Adrenal gland (tissue), 19 donors: ENCODE measurements at places on chromosomes 5 and 9. TPM values are rescaled to one million over a fixed set of nuclear protein-coding genes. Genes with fewer than 3 reads are reported as not detected.

The TEX48 gene
- total RNA-seq: not detected

The DRD1 gene
- 0.19 TPM for total RNA-seq

The PCDHGA7 gene
- 1.9 TPM for total RNA-seq

The SEPTIN8 gene
- total RNA-seq: 27.8 TPM

The SPATA31D4 gene
- total RNA-seq: not detected

The LCN15 gene
- not detected for total RNA-seq

The SHROOM1 gene
- total RNA-seq: 5.5 TPM

The TTC39B gene
- 13.2 TPM for total RNA-seq

The NR5A1 gene
- 207 TPM for total RNA-seq

The ADRB2 gene
- 0.83 TPM for total RNA-seq

The RICTOR gene
- 32.7 TPM for total RNA-seq

The CMBL gene
- total RNA-seq: 51.7 TPM

The POU5F2 gene
- 0.79 TPM for total RNA-seq

The ANXA2R gene
- 1.1 TPM for total RNA-seq

The FREM1 gene
- 11.1 TPM for total RNA-seq
